ENCODE measurements at places on chromosomes 6 and 20. TPM values are rescaled to one million over a fixed set of nuclear protein-coding genes. Genes with fewer than 3 reads are reported as not detected.

STAU1 gene
- 52.1 TPM for polyA plus RNA-seq

TRIM15 gene
- polyA plus RNA-seq, result not detected

ADTRP gene
- polyA plus RNA-seq, result 0.38 TPM

MUCL3 gene
- polyA plus RNA-seq, result not detected

TP53TG5 gene
- 0.68 TPM for polyA plus RNA-seq

APOM gene
- polyA plus RNA-seq, result 4.3 TPM

EYS gene
- polyA plus RNA-seq, result 0.47 TPM

ENPP4 gene
- polyA plus RNA-seq, result 42.0 TPM

WFDC5 gene
- polyA plus RNA-seq, result not detected

TSBP1 gene
- not detected for polyA plus RNA-seq

EPHA7 gene
- 8.1 TPM for polyA plus RNA-seq

CFB gene
- 1.0 TPM for polyA plus RNA-seq

SASH1 gene
- 34.0 TPM for polyA plus RNA-seq

DCDC2 gene
- polyA plus RNA-seq, result 0.06 TPM

PPP1R3D gene
- 4.6 TPM for polyA plus RNA-seq

NECAB3 gene
- polyA plus RNA-seq, result 29.9 TPM

OR2J3 gene
- polyA plus RNA-seq, result not detected

DPPA5 gene
- polyA plus RNA-seq, result not detected

ISM1 gene
- polyA plus RNA-seq, result 0.76 TPM

ELOVL2 gene
- polyA plus RNA-seq, result 1.9 TPM

ACTL10 gene
- 0.33 TPM for polyA plus RNA-seq

BPIFA1 gene
- polyA plus RNA-seq, result not detected
